ENCODE measurements at places on chromosomes 11 and 22.

DNA sequence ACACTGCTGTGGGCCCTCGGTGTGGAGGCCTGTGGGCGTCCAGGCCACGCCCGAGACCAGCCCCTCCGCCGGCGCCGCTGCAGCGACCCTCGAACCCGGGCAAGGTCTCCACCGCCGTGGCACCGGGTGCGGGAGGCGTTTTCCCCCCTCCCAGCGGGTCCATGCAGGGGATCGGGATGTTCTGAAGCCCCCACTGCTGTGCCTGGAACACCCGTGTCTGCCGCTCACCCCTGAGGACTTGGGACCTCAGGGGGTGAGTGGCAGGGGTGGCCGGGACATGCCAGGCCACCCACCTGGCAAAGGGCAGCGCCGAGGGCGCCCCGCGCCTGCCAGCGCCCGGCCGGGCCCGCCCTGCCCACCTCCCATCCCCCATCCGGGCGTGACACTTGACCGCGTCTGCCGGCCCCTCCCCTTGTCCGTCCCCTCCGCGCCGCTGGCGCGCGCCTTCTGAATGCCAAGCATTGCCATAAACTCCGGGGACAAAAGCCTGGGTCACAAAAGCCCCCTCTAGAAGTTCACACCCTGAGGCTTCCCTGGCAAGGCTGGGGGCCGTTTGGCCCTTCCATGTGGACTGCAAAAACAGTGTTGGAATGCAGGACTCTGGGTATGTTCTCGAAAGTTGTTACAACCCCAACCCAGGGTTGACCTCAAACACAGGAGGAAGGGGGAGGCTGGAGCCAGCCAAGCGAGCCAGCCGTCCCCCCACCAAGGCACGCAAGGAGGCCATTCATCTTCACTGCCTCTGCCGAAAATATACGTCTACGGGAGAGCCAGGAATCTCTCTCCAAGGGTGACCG lies 819 bp upstream of the KCNQ1OT1 start:
- DNase-seq = no peak

GRCh38 chr11:7965386-7965785 lies at the start of gene NLRP10:
Gene NLRP10 (minus strand): TSS chr11:7965447. CDS start chr11:7963495, 1,952 bp downstream.
- DNase-seq = no peak

GRCh38 chr22:19610518-19611253 lies 86.5 kb upstream of the CLDN5 start:
- no peak for DNase-seq

- DNase-seq = no peak
These were observed 26.0 kb upstream of the FLI1 start for GRCh38 chr11:128667873-128668272.

GRCh38 chr11:19980957-19981669 lies 179.2 kb downstream of the DBX1 start:
- no peak for DNase-seq

DNA sequence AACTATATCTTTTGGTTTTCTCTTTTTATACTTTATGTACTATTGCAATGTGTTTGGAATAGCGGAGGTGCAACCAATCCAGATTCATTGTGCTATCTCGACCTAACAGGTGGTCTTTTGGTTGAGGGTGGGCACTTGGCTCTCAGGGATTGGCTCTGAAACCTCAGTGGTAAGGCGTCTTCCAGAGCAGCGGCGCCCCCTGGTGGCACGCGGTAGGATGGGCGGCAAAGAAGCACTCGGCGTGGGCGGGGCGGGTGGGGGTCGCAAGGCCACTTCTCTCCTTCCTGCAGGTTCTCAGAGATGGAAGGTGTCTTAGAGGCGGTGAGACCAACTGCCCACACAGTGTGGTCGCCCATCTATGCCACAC lies 19.2 kb upstream of the PLET1 start:
- DNase-seq = no peak

DNA sequence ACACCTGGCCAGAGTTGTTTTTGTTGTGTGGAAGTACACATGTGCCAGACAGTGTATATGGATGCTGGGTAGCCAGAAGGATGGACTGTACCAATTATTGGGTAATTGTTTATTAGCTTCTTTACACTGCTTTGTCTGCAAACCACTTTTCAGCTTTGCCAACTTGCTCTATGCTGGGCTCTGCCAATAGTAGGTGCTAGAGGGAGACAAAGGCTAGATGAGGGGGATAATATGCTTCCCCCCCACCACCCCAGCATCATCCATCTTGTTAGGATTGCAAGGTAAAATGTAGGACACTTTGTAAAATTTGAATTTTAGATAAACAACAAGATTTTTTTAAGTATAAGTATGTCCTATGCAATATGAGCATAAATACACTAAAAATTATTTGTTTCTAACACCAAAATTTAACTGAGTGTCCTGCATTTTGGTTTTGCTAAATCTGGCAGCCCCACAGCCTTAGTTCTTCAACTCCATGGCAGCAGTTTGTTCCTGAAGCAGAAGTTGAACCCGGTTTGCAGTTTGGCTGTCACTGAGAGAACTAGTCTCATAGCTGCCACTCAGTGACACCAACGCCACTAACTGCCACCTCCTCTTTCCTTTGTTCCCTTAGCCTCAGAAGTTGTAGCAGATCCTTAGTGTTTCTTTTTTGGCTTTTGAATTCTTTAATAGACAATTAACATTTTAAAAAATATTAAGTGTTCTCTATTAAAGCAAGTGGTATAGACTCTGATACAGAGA lies 78.8 kb downstream of the CCDC81 start:
- no peak for DNase-seq

GRCh38 chr22:23130697-23131096 lies 11.1 kb downstream of the RSPH14 start:
- DNase-seq = no peak

Data from glomerular endothelial cell (primary cell).